ENCODE measurements at places on chromosomes 13 and 19.

DNA sequence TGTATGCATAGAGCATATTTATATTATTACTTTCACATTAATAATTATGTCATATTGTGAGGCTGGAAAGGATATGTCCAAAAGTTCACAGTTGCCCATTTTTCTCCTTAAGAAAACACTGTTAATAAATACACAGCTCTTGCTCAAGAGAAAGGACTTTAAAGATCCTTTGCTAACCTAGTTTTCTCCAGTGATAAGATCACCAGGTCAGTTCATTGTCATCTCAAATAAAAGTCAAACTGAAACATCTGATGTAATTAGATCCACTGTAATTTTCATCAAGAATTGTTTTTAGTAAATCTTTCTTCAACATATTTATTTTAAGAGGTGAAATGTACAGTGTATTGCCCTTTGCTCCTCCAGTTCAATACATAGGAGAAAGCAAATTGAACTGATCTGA, 82.8 kb upstream of the KLHL1 start:
- DNase-seq = no peak

DNA sequence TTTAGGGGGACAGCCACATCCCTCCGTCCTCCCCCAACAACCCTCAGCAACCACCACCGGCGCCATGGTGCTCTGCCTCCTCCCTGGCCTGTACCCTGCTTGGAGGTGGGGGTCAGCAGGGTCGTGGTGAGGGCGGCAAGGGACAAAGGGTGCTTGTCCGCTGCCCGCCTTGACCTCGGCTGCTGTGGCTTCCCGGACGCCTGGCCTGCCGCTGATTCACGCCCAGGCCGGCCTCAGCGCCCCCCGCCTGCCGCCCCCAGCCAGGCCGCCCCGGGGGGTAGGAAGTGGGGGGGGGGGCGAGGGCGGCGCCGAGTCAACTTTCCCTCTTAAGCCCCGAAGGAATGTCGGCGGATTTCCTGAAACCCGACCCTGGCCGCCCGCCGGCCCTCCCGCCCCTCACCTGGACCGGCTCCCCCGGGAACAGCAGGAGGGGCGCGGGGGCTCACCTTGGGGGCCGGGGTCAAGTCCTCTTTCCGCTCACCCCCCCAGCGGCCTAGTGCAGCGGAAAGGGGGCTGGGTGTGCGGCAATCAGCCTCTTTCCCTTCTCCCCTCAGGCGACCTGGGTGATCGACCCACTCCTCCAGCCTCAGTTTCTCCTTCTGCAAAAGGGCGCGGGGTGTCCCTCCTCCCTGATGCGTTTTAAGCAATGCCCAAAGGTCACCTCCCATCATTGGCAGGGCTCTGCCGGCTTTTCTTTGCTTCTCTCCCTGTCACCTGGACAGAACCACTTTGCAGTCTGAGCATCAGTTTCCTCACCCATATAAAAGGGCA, 1.9 kb upstream of the TMEM59L start:
- DNase-seq = no peak

DNA sequence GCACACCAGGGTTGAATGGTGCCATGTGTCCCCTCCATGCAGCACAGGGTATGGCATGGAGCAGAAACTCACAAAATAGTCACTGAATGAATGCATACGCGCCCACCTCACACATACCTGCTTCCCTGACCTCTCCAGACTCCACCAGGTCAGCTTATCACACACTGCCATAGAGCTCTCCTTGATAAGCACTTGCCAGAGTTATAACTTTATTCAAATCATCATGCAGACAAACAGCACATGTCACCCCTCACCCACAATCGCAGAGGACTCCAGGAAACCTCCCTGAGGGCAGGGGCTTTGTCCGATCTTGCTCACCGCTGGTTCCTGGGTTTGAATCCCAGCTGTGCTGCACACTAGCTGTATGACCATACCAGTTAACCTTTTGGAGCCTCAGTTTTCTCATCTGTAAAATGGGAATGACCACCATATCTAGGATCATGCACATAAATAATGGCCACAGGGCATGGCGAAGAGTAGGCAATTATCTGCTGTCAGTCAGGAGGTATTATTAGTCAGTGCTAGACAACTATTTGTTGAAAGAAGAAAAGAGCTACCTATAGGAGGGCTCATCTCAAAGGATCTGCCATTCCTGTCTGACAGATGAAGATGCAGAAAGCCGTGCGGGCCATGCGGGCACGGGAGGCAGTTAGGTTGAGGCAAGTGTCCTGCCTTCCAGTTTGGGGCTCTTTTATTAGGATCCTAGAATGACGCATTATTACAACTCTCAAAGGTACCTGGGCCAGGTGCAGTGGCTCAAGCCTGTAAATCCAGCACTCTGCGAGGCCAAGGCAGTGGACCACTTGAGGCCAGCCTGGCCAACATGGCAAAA, 14.0 kb downstream of the XRCC1 start:
- DNase-seq = no peak

- DNase-seq = no peak
These were observed 4.8 kb downstream of the STK24 start for GRCh38 chr13:98571955-98572662.

DNA sequence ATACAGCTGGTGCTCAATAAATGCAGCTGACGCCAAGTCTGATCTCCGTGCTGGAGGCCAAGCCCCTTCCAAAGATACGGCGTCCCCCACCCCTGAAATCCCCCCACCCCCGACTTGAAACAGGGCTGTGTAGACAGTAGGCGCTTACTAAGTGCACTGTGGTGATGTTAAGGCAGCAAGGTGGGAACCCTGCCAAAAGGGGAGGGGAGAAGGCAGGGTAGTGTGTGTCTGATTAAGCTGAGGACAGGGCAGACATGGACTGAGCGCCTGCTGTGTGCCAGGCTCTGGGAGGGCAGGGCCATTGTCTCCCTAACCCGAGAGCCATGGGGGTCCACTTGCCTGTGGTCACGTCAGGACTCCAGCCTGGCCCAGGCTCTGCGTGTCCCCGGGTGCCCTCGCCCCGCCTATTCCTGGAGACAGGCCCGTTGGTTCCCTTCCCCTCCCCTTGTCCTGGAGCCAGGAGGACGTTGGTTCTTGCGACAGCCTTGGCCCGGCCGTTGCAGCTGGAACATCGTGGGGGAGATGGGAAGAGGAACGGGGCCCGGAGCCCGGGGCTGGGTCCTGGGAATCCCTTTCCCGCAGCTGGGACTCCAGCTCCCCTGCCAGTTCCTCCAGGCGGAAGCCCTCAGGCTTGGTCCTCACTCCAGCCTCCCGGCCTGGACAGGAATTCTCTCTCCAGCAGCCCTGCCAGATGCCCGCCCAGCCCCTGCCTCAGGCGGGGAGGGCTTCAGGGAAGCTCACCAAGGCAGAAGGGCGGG, 1.7 kb upstream of the ELANE start:
- DNase-seq = no peak

Measured in activated T-cell treated with anti-CD3 and anti-CD28 coated beads for 1 hour (primary cell).